Nephron progenitor cell (in vitro differentiated cells): ENCODE measurements at places on chromosomes 16 and 17.
A peak's percentile ranks its signal among the peaks of the same experiment; 100 is the strongest.

- DNase-seq: no peak
These were observed 8.5 kb downstream of the KRTAP1-5 start for GRCh38 chr17:41018541-41018940.

DNA sequence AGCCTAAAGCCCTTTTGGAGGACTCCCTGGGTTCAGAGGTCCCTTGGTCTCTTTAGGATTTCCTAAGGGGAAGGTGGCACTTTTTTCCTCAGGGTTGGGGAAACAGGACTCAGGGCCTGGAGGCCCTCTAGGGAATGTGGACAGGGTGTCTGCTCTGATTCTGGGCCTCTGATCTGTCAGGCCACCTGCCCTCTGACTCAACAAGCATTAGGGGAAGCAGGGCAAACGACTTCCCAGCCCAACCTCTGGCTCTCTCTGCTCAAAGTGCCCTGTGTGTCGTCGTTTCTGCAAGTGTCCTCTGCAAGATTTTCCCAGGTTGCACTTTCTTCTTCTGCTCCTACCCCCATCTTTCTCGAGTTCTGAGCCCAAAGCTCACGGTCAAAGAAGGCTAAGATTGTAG lies 6.6 kb upstream of the IGFBP4 start:
- DNase-seq: no peak

GRCh38 chr17:57587193-57587969 lies 157.7 kb downstream of the CCDC182 start:
- DNase-seq: no peak

GRCh38 chr17:61469474-61469873 lies 17.3 kb downstream of the TBX4 start:
- no peak for DNase-seq

GRCh38 chr16:74695450-74696422 lies 4.9 kb downstream of the MLKL start:
- peak; percentile 65 for DNase-seq

GRCh38 chr16:2428051-2428783 lies 1.0 kb upstream of the CCNF start:
- peak; percentile 61 for DNase-seq

GRCh38 chr17:1829216-1829591 lies 498 bp downstream of the SMYD4 start:
- no peak for DNase-seq

DNA sequence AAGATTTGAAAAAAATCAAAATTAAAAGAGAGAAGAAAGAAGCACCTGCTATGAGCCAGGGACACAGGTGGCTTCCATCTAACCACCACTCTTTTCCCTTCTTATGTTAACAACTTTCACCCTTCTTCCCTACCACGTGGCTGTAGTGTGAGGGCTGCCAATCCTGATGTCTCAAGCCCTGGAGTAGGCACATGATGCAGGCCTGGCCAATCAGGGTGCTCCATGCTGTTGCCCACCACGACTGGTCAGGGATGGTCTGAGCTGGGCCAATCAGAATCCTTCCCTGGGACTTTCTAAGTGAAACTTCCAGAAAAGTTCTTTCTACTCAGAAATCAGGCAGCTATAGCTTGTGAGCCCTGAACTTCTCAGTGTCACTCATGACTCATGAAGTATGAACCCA lies 140.7 kb downstream of the SDK2 start:
- DNase-seq: no peak

DNA sequence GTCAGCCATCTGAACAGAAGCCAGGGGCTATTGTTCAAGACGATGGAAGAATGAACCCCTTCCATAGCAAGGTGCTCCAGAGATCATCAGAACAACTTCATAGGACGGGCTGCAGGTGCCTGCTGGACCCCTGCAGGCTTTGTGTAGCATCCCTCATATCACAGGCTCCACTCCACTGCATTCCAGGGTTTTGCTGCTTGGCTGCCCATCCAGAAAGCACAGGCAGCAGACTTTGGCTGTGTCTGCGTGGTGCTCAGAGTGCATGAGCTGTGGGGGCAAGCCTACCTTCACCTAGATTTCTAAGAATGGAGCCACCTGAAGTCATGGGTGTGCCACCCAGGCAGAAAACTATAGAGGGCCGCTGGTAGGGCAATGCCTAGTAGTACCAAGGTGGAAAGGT lies 93.9 kb upstream of the NLRP1 start:
- DNase-seq: no peak

DNA sequence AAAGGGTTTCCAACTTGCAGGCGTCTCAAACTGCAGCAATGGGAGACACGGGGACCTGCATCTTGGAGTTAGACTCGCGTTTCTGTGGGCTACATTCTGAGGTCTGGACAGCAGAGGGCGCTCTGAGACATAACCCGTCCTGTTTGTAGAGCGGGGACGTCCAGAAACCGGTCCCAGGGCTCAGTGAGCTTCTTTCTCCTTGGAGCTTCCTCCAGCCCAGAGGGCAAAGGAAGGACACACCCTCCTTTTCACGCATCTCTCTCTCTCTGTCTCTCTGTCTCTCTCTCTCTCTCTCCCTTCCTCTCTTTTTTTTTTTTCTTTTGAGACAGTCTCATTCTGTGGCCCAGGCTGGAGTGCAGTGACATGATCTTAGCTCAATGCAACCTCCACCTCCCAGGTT lies 19.8 kb downstream of the COX4I1 start:
- DNase-seq: peak; percentile 91

- DNase-seq: peak; percentile 68
These were observed 3.8 kb upstream of the CD7 start for GRCh38 chr17:82320956-82321927.

DNA sequence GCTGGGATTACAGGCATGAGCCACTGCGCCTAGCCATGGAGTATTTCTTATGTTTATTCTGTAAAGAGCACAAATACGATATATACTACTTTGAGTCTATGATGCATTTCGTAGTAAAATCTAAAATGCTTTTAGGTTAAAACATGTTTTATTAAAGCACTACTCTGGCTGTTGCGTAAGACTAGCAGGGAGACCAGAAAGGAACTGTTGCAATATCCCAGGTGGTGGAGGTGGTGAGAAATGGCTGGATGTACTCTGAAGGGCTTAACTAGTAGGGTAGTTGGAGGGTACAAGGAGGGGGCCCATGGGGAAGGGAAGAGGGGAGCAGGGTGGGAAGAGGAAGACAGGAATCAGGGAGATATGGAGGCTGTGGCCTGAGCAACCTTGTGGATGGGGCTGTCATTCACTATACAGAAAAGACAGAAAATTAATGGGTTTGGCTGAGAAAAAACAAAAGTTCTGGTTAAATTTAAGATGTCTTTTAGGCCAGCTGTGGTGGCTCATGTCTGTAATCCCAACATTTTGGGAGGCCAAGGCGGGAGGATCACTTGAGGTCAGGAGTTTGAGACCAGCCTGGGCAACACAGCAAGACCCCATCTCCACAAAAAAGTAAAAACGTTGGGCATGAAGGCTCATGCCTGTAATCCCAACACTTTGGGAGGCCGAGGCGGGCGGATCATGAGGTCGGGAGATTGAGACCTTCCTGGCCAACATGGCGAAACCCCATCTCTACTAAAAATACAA lies 35.8 kb downstream of the ST3GAL2 start:
- no peak for DNase-seq

DNA sequence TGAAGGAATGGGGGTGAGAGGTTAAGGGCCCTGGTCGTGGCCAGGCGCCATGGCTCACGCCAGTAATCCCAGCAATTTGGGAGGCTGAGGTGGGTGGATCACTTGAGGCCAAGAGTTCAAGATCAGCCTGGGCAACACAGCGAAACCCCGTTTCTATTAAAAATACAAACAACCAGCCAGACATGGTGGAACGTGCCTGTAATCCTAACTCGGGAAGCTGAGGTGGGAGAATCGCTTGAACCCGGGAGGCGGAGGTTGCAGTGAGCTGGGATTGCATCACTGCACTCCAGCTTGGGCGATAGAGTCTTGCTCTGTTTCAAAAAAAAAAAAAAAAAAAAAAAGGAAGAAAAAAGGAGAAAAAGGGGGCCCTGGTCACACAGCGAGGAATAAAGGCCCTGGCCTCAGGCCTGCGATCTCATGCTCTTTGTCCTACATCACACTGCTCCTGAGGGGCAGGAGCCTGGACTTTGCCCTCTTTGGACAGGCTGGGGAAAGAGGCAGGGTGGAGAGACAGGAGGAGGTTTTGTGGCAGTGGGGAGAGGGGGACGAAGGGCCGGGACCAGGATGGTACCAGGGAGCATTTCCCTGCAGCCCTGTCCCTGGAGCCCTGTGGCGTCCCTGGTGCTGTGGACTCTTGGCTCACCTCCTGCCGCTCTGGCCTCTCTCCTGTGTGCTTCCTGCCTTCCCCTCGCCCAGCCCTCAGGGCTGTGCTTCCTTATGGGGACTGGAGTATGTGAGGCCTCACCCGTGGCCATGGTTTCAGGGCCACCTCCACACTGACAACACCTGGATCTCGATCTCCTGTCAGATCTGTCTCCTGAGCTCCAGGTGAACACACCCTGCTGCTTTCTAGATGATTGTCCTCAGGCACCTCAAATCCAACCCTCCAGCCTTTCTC lies 19.7 kb upstream of the SLC25A19 start:
- no peak for DNase-seq

DNA sequence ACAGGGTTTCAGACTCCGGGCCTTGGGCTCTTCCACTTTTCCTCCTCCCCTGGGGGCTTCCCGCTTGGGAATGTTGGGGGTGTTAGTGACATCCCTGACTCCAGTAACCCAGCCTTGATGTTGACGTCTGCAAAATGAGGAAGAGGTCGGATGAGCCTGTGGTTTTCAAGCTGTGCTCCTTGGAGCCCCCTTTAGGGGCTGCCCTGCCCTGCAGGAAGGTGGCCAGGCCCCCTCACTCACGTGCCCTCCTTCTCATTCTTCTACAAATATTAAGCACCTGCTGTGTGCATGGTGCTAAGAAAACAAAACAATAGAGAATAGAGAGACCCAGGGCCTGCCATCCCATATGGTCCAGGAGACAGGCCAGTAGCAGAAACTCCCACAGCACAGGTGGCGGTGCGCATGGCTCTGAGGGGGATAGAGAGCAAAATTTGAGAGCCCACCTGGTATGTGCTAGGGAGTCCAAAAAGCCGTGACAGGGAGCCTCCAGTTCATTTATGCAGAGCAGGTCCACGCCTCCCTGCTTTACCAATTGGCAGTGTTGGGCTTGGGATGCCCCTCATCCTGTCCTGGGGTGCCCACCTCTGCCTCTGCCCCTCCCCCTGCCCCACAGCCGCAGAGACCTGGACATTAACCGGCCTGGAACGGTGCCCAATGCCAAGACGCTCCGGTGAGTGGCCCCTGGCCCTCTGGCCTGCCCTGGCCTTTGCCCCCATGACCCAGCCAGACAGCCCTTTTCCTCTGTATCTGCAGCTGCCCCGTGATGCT lies 7.4 kb downstream of the NDRG4 start:
- DNase-seq: no peak

- DNase-seq: no peak
These were observed 366.7 kb downstream of the KCNJ2 start for GRCh38 chr17:70535986-70536385.

GRCh38 chr17:66322764-66323163 lies 20.4 kb downstream of the PRKCA start:
- DNase-seq: no peak

DNA sequence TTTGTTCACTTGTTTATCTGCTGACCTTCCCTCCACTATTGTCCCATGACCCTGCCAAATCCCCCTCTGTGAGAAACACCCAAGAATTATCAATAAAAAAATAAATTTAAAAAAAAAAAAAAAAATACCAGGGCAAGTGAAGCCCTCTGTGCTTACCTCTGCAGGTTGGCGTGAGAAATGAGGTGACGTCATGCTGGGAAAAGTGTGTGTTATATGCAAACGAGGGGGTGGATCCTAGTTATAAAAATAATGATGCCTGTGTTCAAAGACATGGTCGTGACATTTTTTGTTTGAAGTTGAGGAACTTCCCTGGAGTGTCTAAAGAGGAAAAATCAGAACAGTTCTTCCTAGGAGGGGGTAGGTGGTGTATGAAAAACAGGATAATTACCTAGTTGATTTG lies 20.2 kb downstream of the TMC7 start:
- no peak for DNase-seq
